Neural progenitor cell (in vitro differentiated cells): ENCODE measurements at places on chromosomes 2 and 18. TPM values are rescaled to one million over a fixed set of nuclear protein-coding genes. Genes with fewer than 3 reads are reported as not detected.

DNA sequence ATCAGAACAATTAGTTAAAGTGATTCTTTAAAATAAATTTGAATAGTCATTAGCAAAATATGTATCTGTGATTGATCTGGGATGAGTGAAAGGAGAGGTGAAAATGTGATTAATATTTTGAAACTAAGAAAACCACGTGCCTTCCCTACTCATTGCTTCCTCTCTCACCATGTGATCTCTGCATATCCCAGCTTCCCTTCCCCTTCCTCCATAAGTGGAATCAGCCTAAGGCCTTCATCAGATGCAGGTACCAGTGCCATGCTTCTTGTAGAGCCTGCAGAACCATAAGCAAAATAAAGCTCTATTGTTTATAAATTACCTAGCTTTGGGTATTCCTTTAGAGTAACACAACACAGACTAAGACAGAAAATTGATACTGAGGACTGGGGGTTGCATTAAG is 11.2 kb upstream of the STAT1 start:
- no peak for DNase-seq

GRCh38 chr2:237039301-237040031 is 46.2 kb upstream of the COPS8 start:
- DNase-seq = no peak

The ZNF2 gene
- 5.1 and 5.2 TPM in 2 replicates for total RNA-seq

- peak; percentile 8 for DNase-seq
These were observed 39.9 kb upstream of the TSPYL6 start for GRCh38 chr2:54295911-54296310.

The C1QL2 gene
- total RNA-seq = not detected in 2 replicates
